ENCODE measurements at places on chromosomes 11 and 22.

- DNase-seq: no peak
Measured at GRCh38 chr22:44120314-44120704, 60.4 kb upstream of the PARVG start.

DNA sequence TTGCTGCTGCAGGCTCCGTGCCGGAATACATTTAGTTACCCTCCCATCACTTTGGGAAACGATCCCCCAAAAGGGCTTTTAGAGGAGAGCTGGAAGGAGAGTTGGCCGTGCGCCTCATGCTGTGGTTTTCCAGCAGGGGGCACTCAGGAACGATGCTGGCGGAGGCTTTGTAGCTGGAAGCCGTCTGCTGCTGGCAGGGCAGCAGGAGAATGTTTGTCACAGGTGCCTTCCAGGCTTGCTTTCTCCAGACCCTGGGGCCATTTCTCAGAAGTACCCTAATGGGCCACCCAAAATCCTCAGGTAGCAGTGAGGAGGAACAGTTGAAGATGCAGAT lies 30.0 kb upstream of the CABP7 start:
- DNase-seq: peak; percentile 79

DNA sequence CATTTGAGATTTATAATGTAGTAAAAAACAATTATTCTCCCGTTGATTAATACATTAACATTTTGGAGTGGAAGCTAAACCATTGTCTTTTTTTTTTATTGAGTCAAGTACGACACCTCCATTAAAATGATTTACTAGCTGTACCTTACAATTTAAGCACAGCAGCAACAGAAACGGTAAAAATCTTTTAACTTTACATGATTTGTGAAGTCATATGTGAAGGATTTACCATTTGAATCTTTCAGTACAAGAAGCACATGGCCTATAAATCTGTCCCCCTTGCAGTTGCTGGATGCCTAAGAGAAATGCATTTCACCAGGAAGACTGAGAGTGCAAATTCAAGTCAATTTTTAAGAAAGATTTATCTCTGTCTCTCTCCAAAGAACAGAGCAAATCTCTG lies 324.6 kb downstream of the CADM1 start:
- no peak for DNase-seq

GRCh38 chr11:86719781-86720463 lies 47.5 kb upstream of the ME3 start:
- no peak for DNase-seq

GRCh38 chr11:61746442-61747191 lies 5.8 kb upstream of the MYRF start:
- no peak for DNase-seq
